HCEC 1CT (cell line): ENCODE measurements at places on chromosomes 6 and 20.

- no peak for DNase-seq
Measured at GRCh38 chr20:53282217-53282955, 310.2 kb downstream of the TSHZ2 start.

GRCh38 chr20:46354207-46354555, 45.9 kb upstream of the CDH22 start:
- DNase-seq = no peak

DNA sequence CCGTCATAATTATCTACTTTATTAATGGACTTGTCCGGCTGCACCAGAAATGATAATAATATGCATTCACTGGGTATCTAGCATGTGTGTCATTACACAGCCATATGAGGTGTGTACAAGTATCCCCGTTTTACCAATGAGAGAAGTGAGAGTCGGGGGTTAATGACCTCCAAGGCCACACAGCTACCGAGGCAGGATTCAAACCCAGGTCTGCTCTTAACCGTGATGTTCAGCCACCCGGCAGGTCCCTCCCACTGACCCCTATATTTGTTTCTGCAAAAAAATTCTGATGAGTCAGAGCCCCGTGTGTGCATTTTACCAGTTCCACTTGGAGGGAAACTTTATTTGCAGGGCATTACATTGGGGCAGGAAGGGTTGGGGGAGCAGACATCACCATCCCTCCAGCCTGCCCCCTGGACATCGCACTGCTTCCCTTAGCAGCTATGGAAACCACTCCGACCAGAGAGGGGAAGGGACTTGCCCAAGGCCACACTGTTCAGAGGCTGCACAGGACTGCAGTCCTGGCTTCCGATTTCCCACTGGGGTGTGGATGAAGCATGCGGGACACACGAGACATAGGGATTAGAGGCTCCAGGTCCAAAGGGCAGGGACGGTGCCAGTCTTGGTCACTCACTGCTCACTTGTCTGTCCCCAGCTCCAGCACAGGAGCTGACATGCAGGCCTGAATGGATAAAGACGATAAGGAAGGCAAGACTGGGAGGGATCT, 10.1 kb upstream of the SRC start:
- peak; percentile 43 for DNase-seq

- no peak for DNase-seq
Measured at GRCh38 chr6:139159016-139159415, 24.1 kb downstream of the HECA start.

GRCh38 chr20:7214081-7214740, 446.7 kb downstream of the BMP2 start:
- DNase-seq = no peak

DNA sequence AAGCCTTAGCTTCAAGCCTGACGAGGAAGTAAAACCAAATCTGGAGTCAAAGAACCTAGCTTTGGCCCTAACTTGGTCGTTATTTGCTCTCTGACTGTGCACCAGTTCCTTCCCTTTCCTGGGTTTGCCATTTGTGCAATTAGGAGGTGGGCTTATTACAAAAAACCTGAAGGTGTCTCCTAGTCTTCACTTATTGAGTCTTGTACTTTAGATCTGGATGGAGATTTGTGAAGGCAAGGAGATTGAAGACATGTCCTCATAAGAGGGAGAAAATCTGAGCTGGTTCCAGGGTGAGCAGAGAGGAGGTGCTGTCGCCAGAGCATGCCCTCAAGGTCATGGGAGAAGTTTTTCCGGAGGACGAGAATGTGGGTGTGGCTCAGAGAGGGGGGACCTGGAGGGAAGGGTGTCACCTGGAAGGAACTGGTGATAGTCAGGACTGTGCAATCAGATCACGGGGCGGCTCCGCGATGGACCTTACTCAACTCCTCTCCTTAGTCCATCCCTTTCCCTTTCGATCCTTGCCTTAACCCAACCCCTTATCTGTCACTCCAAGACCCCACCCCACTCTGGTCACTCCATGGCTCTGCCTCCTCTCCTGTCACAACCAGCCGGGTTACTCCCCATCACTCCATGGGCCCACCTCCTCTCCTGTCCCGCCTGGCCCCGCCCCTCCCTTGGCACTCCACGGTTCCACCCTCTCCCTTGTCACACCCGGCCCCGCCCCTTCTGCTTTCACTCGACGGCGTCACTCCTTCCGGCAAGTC, 588 bp upstream of the ACSS2 start:
- DNase-seq = peak; percentile 99

DNA sequence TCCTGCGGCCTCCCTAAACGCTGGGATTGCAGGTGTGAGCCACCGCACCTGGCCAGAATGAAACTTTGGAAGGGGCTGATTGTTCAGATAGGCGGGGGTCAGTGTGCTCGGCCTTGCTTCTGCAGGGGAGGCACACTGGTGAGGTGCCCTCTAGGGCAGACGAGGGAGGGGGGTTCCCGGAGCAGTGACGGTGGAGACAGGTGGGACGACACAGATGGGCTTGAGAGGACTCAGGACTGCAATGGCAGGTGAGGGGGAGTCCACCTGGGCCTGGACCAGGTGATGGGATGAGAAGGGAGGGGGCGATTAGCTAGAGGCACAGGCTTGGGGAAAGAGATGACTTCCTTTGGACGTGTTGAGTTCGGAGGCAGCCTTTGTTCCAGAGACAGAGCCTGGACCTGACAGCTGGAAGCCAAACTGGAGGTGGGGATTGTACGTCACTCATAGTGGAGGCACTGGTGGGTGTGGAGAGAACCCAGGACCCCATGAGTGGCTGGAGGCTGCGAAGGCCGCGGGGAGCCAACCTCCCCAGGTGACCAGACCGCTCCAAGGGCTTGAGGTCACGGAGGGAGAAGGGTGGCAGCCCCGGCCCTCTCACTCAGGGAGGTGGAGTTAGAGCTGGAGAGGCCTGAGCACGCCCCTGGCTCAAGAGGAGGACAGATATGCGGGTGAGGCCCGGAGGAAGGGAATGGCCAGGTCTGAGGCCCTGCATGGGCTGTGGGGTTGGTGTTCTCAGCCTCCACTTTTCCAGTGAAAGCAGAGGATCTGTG, 10.5 kb upstream of the MAP1LC3A start:
- no peak for DNase-seq

GRCh38 chr6:39801456-39802251, 9.5 kb downstream of the DAAM2 start:
- no peak for DNase-seq

DNA sequence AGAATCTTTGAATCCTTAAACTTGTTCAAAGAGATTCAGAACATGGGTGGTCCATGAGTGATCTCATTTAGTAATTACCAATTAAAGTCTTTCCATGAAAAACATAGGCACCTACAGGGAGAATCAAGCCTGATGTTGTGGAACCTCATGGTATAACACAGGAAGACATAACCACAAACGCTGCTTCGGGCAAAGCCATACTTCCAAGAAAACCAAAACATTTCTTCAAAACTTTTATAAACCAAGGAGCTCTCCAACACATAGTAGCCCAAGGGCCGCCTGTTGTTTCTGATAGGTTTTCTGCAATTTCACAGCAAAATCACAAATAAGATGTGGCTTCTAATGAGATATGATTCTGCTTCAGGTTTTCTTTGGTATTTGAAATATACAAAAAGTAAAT, 2.5 kb downstream of the CHD6 start:
- no peak for DNase-seq

- no peak for DNase-seq
Measured at GRCh38 chr6:141110481-141110880, 1022.2 kb upstream of the GJE1 start.

DNA sequence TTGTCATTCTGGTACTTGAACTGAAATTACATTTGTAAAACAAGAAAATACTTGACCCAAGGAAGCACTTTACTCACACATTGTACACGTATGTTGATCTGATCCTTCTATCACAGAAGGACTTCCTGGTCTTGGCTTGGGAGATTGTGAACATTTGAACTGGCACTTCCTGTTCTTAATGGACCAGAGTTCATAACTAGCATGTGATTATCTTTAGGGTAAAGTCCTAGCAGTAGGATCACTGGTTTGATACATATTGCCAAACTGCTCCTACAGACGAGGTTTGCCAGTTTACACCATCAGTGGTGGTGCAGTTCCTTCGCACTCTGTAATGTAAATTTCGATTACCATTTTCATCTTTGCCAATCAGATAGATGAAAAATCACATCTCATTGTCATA, 12.7 kb downstream of the HECA start:
- no peak for DNase-seq

DNA sequence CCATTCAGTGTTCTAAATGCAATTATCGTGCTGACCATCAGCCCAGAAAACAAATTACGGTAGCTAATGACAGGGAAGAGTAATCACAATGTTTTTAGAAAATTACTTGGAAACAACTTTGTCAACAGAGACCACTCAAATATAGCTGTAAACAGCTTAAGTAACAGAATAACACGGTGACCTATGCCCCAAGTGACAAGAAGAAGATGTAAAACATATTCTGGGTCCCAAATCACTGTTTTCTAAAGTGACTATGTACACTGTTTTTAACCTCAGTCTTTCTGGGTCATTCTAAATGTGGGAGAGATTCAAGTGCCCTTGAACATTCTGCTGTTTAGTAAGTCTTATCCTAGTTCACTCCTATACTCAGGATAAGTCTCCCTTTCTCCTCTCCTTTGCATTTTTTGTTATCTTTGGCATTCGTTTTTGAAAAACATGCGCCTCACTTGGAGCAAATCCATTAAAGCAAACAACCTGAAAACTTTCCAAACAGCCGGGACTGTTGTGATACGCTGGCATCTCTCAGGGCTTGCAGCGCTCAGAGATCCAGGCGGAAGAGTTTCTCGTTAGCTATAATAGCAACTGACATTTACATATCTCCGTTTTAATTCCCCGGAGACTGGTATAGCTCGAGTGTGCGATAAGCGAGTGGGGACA, 114.5 kb upstream of the SOX4 start:
- DNase-seq = no peak

DNA sequence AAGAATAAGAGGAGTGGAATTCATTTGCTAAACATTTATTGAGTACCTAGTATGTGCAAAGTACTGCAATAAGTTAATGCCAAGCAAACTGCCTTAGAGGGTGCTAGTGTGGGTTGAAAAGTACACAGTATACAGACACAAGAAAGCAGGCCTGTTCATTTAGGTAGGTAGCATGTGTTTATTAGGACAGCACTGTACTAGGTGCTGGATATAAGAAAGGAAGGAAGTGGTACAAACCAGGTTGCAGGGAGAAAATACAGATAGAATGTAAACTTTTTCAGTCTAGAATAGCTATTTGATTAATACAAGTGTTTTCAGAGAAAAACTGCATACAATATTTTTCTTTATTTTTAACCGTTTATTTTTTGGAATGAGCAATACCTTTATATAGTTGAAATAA, 68.1 kb downstream of the PHF20 start:
- peak; percentile 69 for DNase-seq

GRCh38 chr20:45969712-45970634, 2.0 kb downstream of the ZNF335 start:
- DNase-seq = peak; percentile 70

- DNase-seq = no peak
Measured at GRCh38 chr6:134056046-134056445, 3.6 kb upstream of the SLC2A12 start.

- no peak for DNase-seq
Measured at GRCh38 chr20:32914031-32914430, 55.3 kb downstream of the EFCAB8 start.

- DNase-seq = no peak
Measured at GRCh38 chr6:44983467-44984365, 344.4 kb upstream of the RUNX2 start.

- no peak for DNase-seq
Measured at GRCh38 chr6:55445648-55446204, 118.5 kb downstream of the GFRAL start.

- DNase-seq = no peak
Measured at GRCh38 chr6:63415286-63415685, 95.5 kb upstream of the LGSN start.

GRCh38 chr6:30340589-30341054, 4.3 kb upstream of the RPP21 start:
- no peak for DNase-seq

DNA sequence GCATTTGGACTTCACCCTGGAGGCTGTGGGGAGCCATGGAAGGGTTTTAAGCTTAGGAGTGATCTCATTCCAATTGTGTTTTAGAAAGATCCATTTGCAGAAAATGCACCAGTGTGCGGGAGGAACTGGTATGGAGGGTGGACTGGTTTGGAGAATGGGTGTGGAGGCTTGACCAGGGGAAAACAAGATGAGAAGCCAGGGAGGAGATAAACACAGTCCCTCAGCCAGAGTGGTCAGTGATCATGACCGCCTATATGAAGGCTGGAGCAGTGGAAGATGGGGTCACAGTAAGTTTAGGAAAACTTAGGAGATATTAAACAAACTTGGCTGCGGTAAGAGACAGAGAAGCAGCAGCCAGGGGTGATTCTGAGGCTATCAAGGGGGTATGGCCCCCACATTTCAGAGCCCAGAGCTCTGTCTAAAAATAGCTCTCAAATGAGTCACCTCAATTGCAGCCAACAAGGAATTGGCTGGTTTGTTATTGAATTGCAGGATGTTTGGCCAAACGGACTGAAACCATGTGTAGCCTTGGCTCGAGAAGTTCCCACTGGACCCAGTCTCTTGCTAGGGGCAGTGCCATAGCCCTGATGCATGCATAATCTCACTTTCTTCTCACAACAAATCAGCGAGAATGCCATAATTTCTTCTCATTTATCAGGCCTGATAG, 159.9 kb upstream of the TOP1 start:
- peak; percentile 70 for DNase-seq

GRCh38 chr6:146123616-146124015, 94.8 kb downstream of the GRM1 start:
- no peak for DNase-seq

GRCh38 chr20:37640600-37641561, 52.9 kb upstream of the CTNNBL1 start:
- peak; percentile 4 for DNase-seq

DNA sequence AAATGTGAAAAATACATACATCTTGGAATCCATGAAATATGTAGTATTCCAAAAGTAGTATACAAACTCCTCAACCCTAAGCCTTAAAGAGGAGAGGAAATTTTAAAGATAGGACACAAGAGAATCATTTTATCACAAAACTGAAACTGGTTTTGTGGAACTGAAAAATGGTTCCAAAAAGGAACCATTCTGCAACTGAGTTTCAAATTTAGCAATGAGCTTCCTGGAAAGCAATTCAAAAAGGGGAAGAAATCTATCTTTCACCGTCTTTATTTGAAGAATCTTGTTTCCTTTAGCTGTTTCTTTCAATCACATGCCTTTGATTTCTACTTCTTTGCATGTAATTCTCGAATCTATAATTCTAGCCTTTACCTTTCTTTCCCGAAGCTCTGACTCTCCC, 32.2 kb upstream of the LAMP5 start:
- no peak for DNase-seq

- DNase-seq = no peak
Measured at GRCh38 chr6:16712255-16712930, 48.9 kb downstream of the ATXN1 start.

- DNase-seq = no peak
Measured at GRCh38 chr20:1282966-1283365, 16.9 kb downstream of the SNPH start.
